ENCODE measurements at places on chromosomes 2 and 18.
A peak's percentile ranks its signal among the peaks of the same experiment; 100 is the strongest.

GRCh38 chr2:142885543-142885942 lies 8.1 kb downstream of the KYNU start:
- no peak for DNase-seq

GRCh38 chr2:64295326-64296139 lies 151.3 kb upstream of the PELI1 start:
- peak; percentile 26 for DNase-seq

DNA sequence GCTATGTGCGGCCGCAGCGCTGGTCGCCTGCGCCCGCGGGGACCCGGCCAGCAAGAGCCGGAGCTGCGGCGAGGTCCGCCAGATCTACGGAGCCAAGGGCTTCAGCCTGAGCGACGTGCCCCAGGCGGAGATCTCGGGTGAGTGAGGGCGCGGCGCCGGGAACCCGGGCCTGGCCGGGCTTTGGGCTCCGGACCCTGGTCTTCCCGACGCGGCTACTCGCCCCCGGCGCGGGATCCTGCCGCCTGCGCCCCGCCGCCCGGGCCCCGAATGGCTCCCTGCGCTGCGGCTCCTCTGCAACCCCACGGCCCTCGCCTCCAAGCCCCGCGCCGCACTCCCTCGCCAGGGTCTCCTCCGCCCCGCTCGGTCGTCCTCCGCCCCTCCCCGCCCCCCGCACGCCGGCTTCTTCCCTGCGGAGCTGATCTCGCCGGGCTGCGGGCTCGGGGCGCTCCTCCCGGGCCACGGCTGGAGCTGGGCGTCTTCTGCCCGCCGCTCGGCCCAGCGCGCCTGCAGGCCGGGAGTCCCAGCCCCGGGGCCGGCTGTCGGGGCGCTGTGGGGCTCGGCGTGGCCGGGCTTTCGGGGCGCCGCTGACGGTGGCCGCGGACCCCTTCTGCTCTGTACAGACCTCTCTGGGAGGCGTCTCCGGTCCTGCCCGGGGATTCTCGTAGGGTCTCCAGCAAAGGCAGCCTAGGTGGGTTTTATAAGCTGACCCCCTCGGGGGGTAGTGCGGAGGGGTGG lies 652 bp downstream of the GPC1 start:
- DNase-seq = no peak

GRCh38 chr2:217929757-217930707 lies 72.8 kb downstream of the TNS1 start:
- DNase-seq = no peak

DNA sequence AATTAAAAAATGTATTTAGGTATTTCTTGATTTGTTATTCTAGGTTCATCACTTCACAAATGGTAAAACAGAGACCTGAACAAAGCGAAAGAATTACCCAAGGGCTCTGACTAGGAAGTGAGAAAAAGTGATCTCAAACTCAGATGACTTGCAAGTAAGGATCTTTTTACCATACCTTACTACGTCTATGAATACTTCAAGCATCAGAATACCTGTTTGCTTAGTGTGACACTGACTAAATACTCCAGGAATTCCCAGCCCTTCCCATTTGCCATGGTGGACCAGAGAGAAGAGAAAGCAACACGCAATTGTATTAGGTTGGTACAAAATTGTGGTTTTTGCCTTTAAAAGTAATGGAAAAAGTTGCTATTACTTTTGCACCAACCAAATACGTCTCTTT lies 35.8 kb upstream of the FIGN start:
- DNase-seq = no peak

DNA sequence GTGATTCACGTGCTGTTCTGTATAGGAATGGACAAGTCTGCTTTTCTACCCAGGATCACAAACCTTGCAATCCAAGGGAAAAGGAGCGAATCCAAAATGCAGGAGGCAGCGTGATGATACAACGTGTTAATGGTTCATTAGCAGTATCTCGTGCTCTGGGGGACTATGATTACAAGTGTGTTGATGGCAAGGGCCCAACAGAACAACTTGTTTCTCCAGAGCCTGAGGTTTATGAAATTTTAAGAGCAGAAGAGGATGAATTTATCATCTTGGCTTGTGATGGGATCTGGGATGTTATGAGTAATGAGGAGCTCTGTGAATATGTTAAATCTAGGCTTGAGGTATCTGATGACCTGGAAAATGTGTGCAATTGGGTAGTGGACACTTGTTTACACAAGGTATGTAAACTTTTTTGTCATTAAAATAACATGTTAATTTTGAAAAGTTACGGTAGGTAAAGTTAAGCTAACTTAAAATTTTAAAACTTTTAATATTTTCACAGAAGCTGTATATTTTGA lies 33.0 kb downstream of the PPM1B start:
- no peak for DNase-seq

DNA sequence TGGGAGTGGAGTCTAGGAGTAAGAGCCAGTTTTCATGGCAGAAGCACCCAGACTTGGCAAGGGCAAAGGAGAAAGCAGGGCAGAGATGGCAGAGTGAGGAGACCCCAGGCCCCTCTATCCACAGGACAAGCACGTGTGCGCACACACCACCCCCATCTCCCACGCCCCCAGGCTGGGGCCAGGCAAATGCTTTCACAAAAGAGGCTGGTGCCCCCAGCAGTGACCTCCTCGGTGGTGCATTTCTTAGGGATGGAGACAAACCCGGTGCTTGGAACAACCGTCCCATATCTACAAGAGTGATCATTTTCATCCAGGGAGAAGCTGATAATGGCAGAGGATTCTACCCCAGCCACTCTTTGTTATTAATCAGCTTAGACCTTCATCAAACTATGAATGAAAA lies 62.0 kb downstream of the KCNF1 start:
- DNase-seq = no peak

- no peak for DNase-seq
Measured at GRCh38 chr18:59661891-59662701, 35.1 kb downstream of the CCBE1 start.

DNA sequence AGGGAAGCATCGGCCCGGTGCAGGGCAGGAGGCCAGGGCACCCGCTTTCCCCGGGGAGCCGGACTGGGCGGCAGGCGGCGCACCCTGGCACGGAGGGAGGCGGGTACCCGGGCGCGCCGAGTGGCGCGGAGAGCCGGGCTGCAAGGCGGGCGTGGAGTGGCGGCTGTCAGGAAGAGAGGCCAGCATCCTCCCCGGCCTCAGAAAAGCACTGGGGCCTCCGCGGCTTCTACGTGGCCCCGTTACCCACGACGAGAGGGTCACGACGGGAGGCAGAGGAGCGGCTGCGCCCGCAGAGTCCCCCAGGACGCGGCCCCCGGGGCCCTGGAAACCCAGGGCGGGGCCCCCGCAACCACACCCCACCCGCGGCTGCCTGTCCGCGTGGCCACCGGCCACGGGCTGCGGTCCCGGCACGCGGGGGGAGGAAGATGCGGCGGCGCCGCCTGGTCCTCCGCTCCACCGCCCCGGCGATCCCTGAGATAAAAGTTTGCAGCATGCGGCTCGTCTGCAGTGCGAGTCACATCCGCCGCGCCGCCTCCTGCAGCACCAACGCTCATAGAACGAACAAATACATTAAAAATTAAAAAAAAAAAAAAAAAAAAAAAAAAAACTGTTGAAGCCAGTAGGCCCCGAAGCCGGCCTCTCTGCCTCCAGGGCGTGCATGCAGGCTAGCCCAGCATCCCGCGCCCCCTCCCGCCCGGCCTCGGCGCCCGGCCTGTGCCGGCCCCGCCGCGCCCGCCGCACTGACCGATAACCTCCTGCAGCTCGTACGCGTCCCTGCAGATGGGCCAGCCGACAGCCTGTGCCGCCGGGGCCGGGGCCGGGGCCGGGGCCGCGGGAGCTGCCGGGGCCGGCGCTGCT lies 683 bp downstream of the STK39 start:
- DNase-seq = no peak

DNA sequence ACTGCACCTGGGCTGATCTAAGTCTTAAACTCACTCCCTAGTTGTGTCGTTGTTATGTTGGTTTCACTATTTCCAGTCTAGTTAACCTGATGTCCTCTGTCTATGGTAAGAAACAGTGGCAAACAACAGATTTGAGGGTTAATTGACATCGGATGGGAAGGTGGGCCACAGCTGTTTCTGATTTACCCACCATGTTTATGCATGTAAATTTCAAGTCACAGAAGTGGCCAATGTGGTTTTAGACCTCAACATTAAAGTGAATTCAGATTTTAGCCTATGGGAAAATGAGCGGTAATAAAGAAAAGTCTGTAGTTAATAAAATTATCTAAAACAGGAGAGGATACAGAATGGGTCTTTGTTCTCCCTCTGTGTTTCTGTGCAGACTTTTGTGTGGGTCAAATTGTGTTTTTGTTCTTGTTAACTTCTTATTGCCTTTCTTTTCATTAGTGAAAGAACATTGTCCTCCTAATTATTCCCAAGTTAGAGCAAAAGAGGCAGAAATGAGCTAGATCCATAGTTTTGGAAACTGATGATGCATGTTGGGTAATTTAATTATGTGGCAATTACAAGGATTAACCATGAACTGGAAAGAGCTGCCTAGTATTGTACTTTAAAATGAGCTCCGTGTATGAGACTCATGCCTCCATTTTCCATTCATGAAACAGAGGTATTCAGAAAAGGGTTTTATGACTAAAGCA lies 83.2 kb downstream of the LAMA3 start:
- DNase-seq = no peak

- DNase-seq = no peak
Measured at GRCh38 chr18:48848641-48849143, 102.1 kb downstream of the SMAD7 start.
